ENCODE measurements at places on chromosomes 6 and 20. TPM values are rescaled to one million over a fixed set of nuclear protein-coding genes. Genes with fewer than 3 reads are reported as not detected.

The GLP1R gene
- total RNA-seq, result not detected

DNA sequence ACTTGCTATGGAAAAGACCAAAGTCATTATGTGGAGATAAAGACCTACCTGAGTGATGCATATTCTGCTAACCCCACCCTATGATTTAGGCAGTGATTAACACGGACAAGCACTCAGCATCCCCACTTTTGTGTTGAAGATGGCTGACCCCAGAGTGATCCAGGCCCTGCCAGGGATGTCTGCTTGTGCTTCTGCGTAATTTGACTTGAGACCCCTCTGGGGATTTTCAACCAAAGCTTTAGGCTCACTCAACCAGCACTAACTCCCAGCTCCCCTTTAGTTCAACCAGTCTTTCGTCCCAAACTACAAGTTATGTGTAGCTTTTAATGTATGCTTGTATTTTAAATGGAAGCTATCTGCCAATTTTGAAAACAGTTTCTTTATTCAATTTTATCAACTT is 538.0 kb upstream of the ID4 start:
- no peak overlapping the region for H3K4me3 ChIP-seq
- no peak for DNase-seq
- H3K27me3 ChIP-seq, result no peaks in the 10 kb centered on the region
- no peaks in the 10 kb centered on the region for H3K4me1 ChIP-seq
- H3K36me3 ChIP-seq, result no peaks in the 10 kb centered on the region

GRCh38 chr6:126548300-126548699 is 208.4 kb downstream of the CENPW start:
- H3K27ac ChIP-seq, result no peak overlapping the region
- DNase-seq, result no peak
- no peaks in the 10 kb centered on the region for H3K36me3 ChIP-seq
- H3K4me1 ChIP-seq, result no peaks in the 10 kb centered on the region
- no peak overlapping the region for H3K4me3 ChIP-seq

DNA sequence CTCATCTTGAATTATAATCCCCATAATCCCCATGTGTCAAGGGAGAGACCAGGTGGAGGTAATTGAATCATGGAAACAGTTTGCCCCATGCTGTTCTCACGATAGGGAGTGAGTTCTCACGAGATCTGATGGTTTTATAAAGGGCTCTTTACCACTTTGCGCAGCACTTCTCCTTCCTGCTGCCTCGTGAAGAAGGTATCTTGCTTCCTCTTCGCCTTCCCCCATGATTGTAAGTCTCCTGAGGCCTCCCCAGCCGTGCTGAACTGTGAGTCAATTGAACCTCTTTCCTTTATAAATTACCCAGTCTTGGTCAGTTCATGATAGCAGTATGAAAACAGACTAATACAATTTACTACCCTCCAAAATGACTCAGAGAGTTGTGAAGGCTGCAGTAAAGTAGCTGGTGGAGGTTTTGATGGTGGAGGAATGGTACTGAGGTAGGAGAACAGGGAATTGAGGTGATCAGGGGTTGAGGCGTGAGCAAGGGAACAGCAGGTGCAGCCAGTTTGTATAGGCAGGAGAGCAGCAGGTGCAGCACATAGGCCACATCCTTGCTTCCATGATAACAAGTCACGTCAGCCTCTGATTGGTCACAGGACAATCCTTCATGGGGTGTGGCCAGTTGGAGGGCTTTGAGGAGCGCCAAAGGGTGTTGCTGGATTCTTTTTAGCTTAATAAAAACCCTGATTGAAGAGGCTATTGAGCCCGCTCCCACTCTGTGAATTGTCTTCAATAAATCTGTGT is 150.0 kb downstream of the CDC5L start:
- H3K36me3 ChIP-seq, result no peaks in the 10 kb centered on the region
- no peak for DNase-seq
- H3K4me3 ChIP-seq, result no peak overlapping the region
- no peaks in the 10 kb centered on the region for H3K4me1 ChIP-seq

DNA sequence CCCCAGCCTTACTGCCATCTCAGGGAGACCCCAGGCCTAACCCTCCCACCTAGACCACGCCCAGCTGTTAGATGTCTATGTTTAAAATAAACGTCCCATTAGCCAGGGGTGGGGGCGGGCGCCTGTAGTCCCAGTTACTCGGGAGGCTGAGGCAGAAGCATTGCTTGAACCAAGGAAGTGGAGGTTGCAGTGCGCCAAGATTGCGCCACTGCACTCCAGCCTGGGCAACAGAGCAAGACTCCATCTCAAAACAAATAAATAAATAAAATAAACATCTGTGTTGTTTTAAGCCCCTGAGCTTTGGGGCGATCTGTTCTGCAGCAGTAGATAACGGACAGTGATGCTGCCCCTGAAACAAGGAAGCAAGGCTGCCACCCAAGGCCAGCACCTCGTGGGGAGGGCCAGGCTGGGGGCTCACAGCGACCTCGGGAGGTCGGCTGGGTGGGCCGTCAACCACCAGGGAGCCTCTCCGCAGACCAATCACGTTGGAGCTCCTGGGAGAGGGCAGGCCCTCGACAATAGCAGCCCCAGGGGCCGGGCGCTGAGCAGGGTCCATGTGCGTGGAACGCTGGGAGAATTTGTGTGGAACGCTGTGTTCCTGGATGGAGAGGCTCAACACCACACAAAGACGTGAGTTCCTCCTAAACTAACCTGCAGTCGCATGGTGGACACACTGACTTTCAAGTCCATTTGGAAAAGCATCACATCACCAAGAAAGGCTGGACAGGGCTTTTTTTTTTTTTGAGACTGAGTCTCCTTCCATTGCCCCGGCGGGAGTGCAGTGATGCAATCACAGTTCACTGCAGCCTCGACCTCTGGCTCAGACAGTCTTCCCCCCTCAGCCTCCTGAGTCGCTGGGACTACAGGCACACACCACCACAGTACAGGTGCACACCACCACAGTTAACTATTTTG is 1.0 kb upstream of the HELZ2 start:
- no peaks in the 10 kb centered on the region for H3K36me3 ChIP-seq
- no peak for DNase-seq
- H3K4me1 ChIP-seq, result peaks cover 16% of the 10 kb centered on the region
- no peak overlapping the region for H3K27ac ChIP-seq

DNA sequence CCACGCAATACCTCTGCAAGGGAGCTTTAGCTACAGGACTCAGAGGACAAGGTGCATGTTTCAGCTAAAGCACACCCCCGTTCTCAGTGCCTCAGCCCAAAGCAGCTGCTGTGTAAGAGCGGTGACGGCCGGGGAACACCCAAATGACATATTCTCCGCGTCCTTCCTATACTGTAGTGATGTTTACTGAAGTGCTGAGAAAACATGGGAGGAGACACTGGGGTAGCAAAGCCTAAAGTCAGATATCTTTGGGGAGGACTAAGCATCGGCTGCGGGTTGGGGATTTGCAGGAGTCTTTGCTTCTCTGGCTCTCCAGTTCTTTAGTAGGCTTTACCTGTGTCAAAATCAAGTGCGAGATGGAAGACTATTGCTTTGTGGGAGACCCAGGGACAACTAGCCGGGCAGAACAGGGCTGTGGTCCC is 1.7 kb downstream of the SLC22A23 start:
- H3K27me3 ChIP-seq, result peaks cover 6% of the 10 kb centered on the region
- peak overlapping the region; percentile 79 for H3K4me3 ChIP-seq
- no peak overlapping the region for H3K27ac ChIP-seq
- no peak for DNase-seq
- no peaks in the 10 kb centered on the region for H3K36me3 ChIP-seq

GRCh38 chr6:117624869-117625481 is 22.7 kb upstream of the GOPC start:
- H3K36me3 ChIP-seq, result no peaks in the 10 kb centered on the region
- H3K27me3 ChIP-seq, result no peaks in the 10 kb centered on the region
- no peak overlapping the region for H3K4me3 ChIP-seq
- no peak overlapping the region for H3K27ac ChIP-seq
- no peak for DNase-seq

DNA sequence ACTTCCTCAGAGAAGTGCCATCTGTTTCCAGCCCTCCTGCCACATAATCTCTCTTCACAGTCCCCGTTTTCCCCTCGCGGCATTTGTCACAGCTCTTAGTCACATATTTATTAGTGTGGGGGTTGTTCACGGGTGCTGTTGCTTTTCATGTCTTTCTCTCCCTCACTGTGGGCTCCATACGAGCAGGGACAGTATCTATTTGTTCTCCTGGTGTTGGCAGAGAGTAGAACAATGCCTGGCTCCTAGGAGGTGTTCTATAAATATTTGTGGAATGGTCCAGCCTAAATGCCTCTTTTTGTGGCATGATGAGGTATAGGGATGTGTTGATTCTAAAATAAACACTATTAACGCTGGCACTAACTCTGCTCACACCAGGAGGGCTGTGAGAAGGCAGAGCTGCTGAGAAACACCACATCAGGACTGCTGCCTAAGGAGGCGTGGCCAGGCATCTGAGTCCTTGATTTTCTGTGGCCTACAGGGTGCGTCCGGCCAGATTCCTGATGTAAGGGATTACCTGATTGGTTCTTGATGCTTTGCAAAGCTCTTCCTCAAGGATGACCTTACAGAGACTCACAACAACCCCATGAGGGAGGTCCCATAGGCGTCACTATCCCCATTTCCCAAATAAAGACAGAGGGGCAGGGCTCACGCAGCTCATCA is 219.8 kb upstream of the ARID1B start:
- no peaks in the 10 kb centered on the region for H3K4me1 ChIP-seq
- DNase-seq, result no peak
- no peak overlapping the region for H3K4me3 ChIP-seq
- H3K36me3 ChIP-seq, result no peaks in the 10 kb centered on the region
- no peak overlapping the region for H3K27ac ChIP-seq

DNA sequence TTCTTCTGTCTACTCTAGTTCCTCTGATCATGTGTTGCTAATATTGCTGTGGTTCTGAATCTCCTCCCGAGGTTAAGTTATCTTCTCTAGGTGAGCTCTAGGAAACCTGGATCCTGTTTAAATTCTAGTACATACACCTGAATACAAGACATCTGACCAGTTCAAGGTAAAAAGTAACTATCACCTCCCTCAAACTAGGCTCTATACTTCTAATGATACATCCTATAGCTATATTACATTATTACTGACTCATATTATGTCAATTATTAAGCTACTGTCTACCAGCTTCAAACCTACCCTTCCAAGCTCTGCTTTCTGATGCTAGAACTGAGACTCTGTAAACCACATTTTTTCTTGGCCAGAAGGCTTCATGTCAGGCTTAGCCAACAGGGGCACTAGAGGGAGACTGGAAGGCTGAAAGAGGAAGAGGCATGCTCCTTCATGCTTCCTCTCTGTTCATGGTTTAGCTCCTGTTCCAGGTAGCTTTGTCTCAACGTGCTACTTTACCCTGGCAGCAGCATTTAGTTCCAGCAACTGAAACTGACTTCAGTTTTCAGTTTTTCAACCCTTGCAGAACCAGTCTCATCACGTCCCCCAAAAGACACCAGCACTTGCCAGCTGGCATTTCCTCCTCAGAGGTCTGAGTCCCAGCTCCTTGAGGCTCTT is 148.4 kb upstream of the TOP1 start:
- no peaks in the 10 kb centered on the region for H3K27me3 ChIP-seq
- H3K27ac ChIP-seq, result no peak overlapping the region
- H3K4me3 ChIP-seq, result no peak overlapping the region
- DNase-seq, result no peak

DNA sequence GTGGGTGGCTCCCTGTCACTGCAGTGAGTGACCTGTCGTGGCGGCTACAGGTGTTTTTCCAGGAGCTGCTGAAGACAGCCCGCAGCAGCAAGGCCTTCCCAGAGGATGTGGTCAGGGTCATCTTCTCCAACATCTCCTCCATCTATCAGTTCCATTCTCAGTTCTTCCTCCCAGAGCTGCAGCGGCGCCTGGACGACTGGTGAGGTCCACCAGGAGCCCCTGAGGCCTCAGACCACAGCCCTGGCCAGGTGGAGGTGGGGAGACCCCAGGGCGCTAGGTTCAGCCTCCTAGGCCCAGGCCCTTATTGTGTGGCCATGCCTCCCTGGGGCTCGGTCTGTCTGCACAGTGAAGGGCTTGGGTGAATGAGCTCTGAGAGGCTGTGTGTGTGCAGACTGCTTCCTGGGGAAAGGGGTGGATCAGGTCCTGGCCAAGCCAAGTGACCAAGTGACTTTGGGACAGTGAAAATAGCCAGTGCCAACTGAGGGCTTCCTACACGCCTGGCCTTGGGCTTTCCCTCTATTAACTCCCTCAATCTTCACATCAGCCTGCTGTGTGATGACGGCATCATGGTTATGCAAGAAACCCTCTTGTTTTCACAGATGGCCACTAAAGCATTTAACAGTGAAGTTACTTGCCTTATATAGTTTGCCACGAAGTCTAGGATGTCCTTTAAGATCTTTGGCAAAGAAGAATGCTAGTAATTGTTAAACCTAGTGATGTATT is 6.4 kb downstream of the FGD2 start:
- no peak overlapping the region for H3K4me3 ChIP-seq
- no peak for DNase-seq
- peaks cover under 1% of the 10 kb centered on the region for H3K4me1 ChIP-seq
- H3K27ac ChIP-seq, result no peak overlapping the region
- H3K27me3 ChIP-seq, result no peaks in the 10 kb centered on the region

- H3K27ac ChIP-seq, result peak overlapping the region; percentile 90
- H3K27me3 ChIP-seq, result no peaks in the 10 kb centered on the region
- no peak for DNase-seq
Observed at GRCh38 chr20:24960861-24961260, 11.8 kb downstream of the CST7 start.

GRCh38 chr6:122839472-122839871 is 50.4 kb downstream of the SMPDL3A start:
- no peak overlapping the region for H3K4me3 ChIP-seq
- no peaks in the 10 kb centered on the region for H3K36me3 ChIP-seq
- no peaks in the 10 kb centered on the region for H3K4me1 ChIP-seq
- H3K27me3 ChIP-seq, result no peaks in the 10 kb centered on the region

DNA sequence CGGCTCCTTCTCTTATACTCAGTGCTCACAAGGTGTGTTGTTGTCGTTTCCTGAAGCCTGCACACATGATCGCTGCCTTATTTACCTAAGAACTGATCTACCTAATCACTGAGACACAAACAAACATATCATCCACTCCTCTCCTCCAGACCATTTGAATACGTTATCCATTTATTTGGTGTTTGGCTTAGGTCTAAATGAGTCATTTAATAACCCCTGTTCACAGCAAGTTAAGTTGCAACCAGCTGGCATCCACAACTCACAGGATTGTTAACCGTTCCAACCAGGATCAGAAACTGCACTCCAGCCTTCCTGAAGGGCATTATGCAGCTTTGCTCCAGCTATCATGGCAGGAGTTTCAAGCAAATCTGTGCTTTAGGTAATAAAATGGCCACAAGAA is 511.1 kb upstream of the MAP3K7 start:
- H3K27ac ChIP-seq, result no peak overlapping the region
- H3K4me3 ChIP-seq, result no peak overlapping the region
- H3K4me1 ChIP-seq, result no peaks in the 10 kb centered on the region
- no peaks in the 10 kb centered on the region for H3K36me3 ChIP-seq
- no peaks in the 10 kb centered on the region for H3K27me3 ChIP-seq

GRCh38 chr6:169174516-169175359 is 78.9 kb downstream of the THBS2 start:
- no peak for DNase-seq
- H3K27me3 ChIP-seq, result no peaks in the 10 kb centered on the region
- no peaks in the 10 kb centered on the region for H3K4me1 ChIP-seq
- no peak overlapping the region for H3K27ac ChIP-seq
- no peaks in the 10 kb centered on the region for H3K36me3 ChIP-seq

Measured in CD8-positive, alpha-beta memory T cell (primary cell).